ENCODE measurements at places on chromosomes 3 and 15.

DNA sequence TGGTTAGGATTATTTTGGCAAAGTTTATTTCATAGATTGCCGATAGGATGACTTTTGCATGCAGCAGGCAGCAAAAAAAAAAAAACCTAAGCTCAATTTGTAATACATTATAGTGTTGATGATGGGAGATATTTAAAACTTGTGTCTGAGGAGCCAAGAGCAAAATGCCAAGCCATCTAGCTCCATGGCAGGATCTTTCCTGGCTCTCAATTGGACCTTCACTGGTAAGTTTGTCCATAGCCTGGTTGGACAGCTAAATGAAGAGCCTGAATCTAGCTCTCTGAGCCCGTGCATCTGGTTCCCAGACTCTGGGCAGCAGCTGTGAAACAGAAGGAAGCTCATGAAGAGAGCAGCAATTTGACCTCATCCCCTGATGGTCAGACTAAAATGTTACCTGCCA, 17.5 kb downstream of the STAC start:
- no peak for DNase-seq

- no peak for DNase-seq
These were observed 33.0 kb downstream of the SHC4 start for GRCh38 chr15:48930735-48931134.

DNA sequence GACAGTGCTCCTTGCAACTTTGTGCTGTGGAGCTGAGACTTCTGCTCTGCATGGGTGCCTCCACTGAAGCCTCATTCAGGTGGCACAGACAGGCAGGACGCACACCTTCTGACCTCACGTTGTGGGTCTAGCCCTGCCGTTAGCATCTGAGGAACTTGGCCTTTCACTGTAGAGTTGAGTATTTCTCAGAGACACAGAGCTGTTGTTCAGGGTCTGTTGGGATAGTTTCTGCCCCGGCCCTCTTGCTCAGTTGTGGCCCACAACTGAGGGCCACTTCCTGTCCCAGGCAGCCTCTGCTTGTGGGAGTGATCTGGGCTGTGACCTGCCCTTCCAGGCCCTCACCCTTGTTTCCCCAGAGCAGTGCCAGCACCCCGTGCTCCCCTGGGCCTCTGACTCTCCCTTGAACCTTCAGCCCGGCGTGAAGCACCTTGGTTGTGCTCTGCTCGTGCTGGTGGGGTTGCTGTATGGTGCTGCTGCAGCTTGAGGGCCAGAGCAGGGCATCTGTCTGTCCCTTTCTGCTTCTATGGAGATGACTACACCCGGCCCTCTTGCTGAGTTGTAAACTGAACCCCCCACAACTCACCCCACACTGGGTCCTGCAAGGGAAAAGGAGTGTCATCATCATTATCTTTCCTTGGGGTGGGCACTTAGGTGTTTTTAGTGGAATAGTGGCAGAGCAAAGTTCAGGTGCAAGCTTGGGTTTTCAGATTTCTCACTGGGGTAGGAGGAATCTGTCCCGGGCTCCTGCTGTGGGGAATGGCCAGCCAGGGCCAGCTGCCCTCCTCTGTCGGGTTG, 11.7 kb downstream of the BAHD1 start:
- DNase-seq: no peak

GRCh38 chr3:359672-360071, 163.1 kb downstream of the CHL1 start:
- DNase-seq: no peak

DNA sequence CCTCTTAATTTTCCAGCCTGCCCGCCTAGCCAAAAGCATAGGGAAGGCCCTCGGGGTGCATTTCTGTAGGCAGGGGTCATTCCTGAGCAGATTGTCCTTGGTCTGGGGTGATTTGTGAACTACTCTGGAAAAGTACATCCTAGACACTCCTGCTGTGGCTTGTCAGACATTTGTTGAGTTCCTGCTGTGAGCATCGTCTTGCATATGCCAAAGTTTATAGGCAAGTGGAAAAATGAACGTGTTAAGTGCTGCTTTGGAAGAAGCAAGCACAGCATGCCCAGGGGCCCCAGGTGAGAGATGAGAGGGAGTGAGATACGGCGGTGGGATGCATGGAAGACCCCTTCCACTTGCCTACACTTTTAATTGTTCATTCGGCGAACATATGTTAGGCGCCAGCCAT, 237.7 kb upstream of the ST8SIA2 start:
- no peak for DNase-seq

DNA sequence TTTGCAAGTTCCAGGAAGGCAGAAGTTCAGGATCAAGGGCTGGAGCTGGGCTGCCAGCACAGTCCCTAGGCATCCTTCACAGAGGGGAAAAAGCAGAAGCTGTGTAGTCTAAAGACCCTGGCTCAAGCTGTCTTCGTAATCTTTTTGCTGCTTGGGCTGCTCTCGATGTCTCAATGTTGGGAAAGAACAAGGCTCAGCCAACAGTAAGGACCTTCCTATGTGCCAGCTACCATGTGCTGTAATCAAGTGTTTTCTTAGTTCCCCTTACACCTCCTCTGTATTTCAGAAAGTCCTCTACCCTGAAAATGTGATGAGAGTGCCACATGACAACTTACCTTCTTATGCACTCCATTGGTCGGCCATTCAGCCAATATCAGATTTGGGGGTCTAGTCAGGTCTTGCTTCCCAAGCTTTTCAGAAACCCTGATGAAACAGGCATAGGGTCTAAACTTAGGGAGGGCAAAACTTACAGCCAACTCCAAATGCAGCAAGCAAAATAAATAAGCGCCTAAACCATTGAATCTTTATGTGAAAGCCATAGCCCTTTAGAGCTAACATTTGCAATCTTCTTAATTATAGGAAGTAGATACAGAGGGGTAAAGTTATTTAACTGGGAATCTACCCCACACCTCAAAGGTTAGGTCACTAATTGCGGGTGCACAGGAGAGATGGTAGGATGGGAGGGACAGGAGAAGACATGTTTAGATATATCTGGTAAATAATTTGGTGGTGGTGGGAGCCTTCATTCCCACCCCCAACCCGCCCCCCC, 1.2 kb upstream of the EDEM1 start:
- DNase-seq: no peak

GRCh38 chr3:49412632-49413337, 562 bp downstream of the TCTA start:
- no peak for DNase-seq

DNA sequence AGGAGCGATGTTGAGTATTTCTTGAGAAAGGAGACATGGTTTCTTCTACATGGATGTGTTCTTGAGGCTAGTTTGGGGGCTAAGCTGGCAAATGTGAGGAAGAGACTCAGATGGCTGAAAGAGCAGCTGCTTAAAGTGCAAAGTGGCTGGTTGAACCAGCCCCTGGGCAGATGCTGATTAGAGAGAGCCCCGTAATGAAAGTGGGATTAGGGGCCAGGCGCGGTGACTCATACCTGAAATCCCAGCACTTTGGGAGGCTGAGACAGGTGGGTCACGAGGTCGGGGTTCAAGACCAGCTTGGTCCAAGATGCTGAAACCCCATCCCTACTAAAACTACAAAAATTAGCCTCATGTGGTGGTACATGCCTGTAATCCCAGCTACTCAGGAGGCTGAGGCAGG, 75.0 kb upstream of the GCNT3 start:
- no peak for DNase-seq

DNA sequence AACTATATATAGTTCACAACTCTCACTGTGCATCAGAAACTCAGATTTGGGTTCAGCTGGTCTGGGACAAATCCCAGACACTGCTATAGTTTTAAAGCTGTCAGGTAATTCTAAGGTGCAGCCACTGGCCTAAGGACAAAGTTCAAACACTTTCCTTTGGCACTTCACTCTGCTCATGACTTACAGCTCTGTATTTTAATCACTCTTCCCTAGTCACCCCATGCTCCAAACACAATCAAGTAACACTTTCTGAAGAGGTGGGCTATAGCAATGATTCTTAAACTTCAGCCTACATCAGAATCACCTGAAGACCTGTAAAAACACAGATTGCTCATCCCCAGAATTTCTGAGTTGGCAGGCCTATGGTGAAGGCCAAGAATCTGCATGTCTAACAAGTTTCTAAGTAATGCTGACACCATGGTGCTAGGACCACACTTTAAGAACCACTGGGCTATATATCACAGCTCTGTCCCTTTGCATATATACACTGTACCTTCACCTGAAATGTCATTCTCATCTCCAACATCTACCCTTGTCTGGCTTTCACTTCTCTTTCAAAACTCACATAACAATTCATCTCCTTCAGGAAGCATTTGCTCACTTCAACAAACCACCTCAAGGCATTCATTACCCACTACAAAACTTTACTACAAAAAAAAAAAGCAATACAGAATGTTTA, 21.4 kb downstream of the STAG1 start:
- no peak for DNase-seq
